ENCODE measurements at places on chromosomes 13 and 19. TPM values are rescaled to one million over a fixed set of nuclear protein-coding genes. Genes with fewer than 3 reads are reported as not detected.

GRCh38 chr19:7260161-7260560, 34.1 kb downstream of the INSR start:
- DNase-seq = no peak

GRCh38 chr13:75395066-75395465, 86.9 kb downstream of the TBC1D4 start:
- no peak for DNase-seq

Gene GAPDHS
- total RNA-seq = not detected

GRCh38 chr13:109101550-109102144, 472.2 kb downstream of the MYO16 start:
- DNase-seq = no peak

DNA sequence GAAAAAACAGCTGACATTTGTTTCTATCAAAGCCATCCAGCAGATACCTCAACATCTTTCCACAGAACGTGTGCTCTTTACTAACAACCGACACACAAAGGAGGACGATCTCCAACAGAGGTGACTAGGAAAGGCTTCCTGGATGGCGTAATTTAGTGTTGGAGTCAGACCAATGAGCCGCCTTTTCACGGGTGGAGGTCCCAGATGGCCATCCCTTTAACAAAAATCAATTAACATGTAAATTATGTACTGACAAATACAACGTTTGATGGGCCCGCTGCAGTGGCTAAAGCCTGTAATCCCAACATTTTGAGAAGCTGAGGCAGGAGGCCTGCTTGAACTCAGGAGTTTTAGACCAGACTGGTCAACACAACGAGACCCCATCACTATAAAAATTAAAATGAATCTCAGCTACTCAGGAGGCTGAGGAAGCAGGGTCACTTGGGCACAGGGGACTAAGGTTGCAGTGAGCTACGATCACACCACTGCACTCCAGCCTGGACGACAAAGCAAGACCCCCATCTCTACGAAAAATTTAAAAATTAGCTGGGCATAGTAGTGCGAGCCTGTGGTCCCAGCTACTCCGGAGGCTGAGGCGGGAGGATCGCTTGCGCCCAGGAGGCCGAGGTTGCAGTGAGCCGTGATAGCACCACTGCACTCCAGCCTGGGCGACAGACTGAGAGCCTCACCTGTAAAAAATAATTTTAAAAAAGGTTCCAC, 1.2 kb upstream of the DPY19L3 start:
- no peak for DNase-seq

- peak; percentile 91 for DNase-seq
Observed at GRCh38 chr19:37251308-37252229, 33.6 kb downstream of the ZNF383 start.

Gene SIAH3
- 0.16 TPM for total RNA-seq

Gene DEDD2
- total RNA-seq = 15.5 TPM

DNA sequence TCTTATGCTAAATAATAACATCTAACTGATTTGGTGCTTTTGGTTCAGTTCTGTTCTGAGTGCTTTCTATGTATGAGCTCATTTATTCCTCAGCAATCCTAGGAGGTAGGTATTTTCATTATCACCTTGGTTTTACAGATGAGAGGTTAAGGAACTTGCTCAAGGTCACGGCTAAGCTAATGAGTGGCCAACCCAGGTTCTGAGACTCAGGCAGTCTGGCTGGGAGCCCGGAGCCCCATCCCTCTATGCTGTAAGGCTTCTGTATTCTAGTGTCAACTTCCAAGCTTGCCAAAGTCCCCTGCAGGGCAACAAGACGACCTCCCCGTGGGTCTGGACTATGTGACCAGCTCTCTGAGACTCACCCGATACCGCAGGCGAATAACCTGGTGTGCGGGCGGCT, 60.5 kb downstream of the PARP4 start:
- no peak for DNase-seq

DNA sequence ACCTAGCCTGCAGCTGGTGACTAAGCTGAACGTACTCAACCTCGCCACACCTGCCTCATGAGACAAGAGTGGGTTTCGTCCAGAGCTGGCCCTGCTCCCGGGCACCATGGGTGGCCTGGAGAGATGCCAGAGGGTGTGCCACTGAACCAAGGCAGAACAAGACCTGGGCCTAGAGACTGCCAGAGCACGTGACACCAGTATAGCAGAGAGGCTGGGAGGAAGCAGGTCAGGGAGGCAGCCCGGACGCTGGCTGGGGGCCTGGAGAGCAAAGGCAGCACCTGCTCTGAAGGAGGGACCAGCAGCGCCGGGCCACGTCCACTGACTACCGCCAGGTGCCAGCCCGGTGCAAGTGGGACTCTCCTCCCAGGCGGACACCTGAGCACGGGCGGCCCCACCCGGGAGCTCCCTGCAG, 7.3 kb upstream of the C13orf46 start:
- no peak for DNase-seq

DNA sequence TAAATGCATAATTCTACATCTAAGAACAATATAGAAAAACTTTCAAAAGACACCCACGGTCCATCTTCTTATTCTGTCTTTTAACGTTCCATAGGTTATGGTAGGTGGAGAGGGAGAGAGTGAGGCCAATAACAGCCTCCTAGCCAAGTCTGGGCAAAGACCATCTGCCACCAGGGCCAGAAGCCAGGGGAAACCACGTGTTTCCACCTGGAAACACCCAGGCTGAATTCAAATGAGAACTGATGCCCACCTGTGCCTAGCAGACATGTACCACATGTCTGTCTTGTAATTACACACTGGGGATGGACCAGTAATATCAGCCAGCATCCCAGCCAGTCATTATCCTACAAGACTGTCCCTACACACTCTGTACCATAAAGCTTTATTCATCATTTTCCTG, 1573.1 kb downstream of the EFNB2 start:
- no peak for DNase-seq

DNA sequence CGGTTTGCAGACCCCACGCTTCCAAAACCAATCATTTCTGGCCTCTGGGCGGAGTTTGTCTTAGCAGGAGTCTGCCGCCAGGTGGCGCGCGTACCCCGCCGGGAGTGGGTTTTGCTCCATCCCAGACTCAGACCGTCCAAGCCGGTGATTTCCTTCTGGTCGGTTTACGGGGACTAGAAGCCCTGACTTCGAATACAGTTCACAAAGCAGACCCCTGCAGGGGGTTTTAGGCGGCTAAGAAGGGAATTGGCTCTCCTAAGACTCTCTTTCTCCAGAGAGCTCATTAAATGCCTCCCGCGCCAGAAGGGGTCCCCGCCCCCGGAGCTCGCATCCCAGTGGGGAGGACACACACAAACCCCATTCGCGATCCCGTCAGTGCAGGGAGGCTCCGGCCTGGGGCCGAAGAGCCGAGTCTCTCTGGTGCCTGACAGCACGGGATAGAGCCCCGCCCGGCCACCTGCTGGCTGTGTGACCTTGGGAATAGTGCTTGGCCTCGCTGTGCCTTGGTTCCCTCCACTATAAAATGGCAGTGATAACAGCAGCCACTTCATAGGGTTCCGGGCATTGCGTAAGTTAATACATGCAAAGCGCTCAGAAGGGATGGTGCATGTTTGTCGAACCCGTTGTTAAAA, 8.6 kb upstream of the NUP62 start:
- no peak for DNase-seq

Gene ZNF442
- total RNA-seq = 13.4 TPM

DNA sequence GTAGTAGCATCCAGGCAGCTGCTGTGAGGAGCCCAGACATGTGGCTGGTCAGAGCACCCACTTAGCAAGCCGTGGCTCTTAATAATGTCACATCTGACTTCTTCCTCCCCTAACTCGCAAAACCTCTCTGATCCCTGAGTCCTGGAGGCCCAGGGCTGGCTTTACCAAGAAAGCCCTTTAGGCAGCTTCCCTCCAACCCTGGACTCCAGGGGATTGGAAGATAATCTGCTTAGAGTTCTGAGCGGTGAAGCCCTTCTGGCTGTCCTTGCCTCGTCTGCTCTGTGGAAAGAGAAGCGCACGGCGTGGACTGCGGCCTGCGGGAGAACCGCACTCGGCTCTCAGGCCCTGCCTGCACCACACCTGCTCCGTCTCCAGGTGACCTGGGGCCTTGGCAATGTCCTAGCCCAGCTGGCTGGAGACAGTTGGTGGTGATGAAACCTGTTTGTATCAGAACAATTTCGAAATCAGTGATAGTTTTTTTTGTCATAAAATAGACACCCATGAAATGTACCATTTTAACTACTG, 64.5 kb upstream of the MCF2L start:
- DNase-seq = no peak

- DNase-seq = no peak
Observed at GRCh38 chr19:29695765-29696564, 19.1 kb downstream of the C19orf12 start.

DNA sequence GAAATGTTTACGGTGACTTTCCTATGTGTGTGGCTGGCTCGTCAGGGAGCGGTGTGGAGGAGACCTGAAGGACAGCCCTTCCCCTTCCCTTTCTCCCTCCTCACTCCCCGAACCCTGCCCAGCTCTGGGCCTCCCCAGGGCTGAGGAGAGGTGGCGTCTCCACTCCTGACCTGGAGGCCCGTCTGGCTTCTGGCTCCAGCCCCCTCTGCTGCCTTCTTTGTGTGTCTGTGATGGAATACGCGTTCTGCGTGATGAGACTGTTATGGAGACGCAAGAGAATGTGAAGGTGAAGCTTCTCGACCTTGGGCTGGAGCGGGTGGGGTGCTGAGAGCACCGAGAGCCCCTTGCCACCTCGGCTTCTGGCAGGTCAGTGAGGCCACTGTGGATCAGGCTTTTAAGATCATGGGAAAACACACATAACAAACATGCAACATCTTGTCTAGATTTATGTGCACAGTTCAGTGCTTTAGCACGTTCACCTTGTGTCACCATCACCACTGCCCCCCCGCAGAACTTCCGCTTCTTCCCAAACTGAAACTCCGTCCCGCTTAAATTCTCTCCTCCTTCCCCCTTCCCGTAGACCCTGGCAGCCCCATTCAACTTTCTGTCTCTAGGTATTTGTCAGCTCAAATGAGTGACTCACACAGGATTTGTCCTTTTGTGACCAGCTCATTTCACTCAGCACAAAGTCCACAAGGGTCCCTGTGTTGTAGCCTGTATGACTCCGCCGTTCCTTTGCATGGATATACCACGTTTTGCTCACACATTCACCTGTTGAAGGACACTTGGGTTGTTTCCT, 24.7 kb downstream of the ATP11A start:
- no peak for DNase-seq

DNA sequence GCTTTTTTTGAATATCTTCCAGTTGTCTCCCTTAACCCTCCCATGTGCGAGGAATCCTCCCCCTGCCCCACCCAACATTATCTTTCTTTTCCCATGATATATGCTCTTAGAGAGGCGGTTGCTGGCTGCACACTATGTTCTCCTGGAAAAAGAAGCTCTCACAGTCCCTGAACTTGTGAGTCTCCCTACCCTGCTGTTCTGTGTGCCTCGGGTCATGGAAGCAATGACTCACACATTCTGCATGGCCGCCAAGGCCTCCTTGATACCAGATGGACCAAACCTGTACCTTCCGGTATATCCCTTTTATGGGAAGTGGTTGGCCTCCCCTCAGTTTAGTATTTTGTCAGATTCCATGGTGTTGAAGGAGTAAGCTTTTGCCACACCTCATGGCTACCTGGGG, 705.4 kb downstream of the SLITRK6 start:
- DNase-seq = no peak

- DNase-seq = no peak
Observed at GRCh38 chr13:113123226-113124201, 915 bp downstream of the F10 start.

GRCh38 chr13:32830336-32831031, 185.7 kb upstream of the KL start:
- DNase-seq = no peak

GRCh38 chr13:43804461-43805070, 17.8 kb upstream of the ENOX1 start:
- peak; percentile 71 for DNase-seq

Gene SYNGR4
- total RNA-seq = not detected

GRCh38 chr13:85853901-85854663, 54.9 kb upstream of the SLITRK6 start:
- DNase-seq = no peak

DNA sequence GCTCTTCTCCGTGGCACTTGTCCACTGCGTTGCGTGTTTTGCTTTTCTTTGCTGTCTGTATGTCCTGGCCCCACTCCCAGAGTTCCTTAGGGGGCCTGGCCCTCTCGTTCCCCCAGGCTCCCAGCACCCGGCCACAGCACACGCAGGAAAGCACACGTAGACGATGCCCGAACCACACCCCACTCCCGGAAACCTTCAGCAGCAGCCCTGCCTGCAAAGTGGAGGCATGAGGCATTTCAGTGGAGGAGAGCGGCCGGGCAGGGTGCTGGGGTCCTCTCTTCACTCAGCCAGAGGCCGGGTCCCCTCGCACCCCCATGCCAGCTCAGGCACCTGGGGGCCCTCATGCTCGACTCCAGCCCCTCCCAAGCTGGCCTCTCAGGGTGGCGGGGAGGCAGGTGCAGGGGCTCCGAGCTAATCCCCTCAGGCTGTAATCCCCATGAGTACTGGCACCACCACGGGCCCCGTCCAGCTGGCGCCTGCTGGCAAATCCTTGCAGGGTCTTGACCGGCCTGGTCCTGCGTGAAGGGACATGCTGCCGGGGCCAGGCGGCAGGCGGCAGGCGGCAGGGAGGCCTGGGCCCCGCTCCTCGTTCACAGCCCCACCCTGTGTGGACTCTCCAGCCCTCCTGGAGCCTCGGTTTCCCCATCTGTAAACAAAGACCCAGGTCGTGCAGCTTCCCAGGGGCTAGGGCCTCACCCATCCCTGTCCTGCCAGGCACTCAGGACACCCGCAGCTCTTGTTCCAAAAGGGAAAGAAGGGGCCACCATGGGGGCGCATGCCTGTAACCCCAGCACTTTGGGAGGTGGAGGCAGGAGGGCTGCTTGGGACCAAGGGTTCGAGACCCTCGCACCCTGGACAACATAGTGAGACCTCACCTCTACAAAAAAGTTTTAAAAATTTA, 7.0 kb downstream of the PIP5K1C start:
- no peak for DNase-seq

DNA sequence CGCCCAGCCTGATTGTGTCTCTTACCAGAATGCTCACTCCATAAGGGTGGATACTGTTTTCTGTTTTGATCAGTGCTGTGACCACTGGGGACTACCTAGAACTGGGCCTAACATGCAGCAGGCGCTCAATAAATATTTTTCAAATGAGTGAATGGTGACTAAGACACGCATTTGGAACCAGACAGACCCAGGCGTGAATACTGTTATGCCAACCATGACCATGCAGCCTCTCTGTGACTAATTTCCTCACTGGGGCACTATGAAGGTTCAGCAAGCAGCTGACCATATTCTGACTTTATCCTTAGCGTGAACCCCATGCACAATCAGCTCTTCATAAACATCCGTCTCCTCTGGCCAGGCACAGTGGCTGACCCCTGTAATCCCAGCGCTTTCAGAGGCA, 13.0 kb upstream of the SPC24 start:
- DNase-seq = no peak

Gene TMEM190
- not detected for total RNA-seq

Gene TNFSF9
- total RNA-seq = 0.53 TPM

Gene DMKN
- 10.7 TPM for total RNA-seq

- DNase-seq = no peak
Observed at GRCh38 chr19:13033244-13033643, 38.0 kb downstream of the NFIX start.

Gene VSIG10L
- total RNA-seq = 0.74 TPM

GRCh38 chr19:6801485-6802086, 29.1 kb downstream of the VAV1 start:
- DNase-seq = peak; percentile 29

- no peak for DNase-seq
Observed at GRCh38 chr19:9847087-9847671, 12.1 kb downstream of the PIN1 start.

GRCh38 chr13:85693889-85694511, 105.2 kb downstream of the SLITRK6 start:
- no peak for DNase-seq

- DNase-seq = no peak
Observed at GRCh38 chr13:80012251-80012650, 328.7 kb downstream of the SPRY2 start.
